Left lobe of liver (tissue), 2 donors: ENCODE measurements at places on chromosomes 11 and 22.

GRCh38 chr11:61744609-61745156, 7.8 kb upstream of the MYRF start:
- DNase-seq: no peak

DNA sequence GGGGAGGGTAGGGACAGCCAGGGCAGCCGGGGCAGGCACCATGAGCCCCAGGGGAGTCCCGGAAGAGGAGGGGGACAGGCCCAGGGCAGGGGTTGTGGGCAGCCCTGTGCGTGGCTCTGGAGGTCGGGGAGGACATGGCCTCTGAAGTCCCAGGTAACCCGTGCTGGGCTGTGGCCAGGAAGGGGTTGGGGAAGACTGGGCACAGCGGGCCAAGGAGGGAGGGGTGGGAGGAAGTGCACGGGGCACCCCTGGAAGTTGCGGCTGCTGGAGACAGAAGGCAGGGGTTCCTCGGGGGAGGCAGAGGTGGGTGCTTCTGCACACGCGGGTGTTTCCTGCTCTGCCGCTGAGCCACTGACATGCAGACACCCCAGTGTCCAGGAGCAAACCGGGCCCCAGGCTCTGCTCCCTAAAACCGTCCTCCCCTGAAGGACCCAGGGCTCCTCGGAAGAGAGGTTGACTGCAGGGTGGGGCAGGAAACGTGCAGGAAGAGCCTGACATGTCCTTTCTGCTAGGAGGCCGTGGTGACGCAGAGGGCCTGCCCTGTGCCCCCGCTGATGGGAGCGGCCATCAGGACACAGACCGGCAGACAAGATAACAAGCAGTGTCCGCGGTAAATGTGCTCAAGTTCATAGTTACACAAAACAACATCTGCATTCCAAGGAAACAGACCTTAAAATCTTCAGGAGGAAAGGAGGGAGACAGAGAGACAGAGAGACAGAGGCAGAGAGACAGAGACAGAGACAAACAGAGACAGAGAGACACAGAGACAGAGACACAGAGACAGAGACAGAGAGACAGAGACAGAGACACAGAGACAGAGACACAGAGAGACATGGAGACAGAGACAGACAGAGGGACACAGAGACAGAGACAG, 5.7 kb downstream of the TNNI2 start:
- DNase-seq: no peak

DNA sequence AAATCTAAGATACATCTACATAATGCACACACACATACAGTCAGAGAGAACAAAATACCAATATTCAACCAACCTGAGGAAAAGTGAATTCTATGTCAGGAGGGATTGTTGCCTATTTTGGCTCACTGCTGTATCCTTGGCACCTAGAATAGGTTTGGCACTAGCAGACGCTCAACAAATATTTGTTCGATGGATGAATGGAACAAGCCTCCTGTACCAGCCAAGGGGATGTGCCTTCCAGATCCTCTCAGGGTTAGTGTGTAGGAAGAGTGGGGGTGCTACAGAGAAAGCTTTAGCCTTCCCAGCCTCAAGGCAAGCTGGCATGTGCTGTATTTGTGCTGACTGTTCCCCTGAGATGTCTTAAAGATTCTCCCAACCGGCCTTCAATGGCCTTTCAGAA, 23.3 kb upstream of the POU2AF1 start:
- peak; percentile 64 for DNase-seq

DNA sequence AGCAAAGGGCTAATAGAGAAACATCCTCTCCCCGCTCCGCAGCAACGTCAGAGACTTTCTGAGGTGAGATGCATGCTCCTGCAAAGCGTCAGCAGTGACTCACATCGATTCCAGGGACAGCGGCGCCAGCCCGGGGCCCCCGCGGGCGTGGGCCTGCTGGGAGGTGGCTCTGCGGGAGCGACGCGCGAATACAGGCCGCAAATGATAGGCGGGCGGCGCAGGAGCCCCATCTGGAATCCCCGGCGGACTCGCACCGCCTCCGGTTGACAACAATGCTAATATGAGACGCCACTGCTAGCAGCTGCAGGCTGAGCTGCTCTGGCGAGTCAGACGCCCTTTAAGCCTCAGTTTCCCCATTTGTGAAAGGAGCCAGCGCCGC, 557 bp downstream of the RANGAP1 start:
- peak; percentile 62 for DNase-seq

DNA sequence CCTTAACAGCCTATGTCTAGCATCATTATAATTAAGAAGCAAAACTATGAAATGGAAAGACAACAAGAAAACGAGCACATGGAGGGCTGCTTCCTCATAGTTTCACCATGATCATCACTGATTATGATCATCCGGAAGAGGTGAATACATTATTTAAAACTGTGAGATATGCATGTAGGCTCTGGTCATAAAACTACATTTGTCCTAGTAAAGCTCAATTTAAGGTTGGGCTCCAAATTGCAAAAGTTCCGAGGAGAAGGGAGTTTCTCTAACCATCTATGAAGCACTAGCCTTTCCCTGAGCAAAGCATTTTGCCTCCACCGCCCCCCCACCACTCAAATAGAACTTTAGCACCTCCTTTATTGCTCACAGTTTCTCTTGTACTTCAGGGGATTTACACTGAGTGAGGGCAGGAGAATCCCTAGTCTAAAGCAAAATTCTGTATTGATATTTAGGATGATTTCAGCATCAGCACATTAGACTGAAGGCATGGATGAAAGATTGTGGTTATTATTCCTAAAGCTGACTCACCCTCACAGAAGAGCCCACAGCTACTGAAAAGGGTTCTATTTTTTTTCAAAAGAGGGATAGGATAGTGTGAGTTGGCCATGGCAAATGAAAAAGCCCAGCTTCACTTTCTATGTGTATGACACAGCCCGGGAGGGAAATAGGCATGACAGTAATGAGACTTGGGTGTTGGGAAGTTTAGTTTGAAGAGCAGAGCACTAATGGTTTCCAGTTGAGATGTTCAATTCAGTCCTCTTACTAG, 203.4 kb downstream of the CADM1 start:
- no peak for DNase-seq

GRCh38 chr11:34313099-34313517, 44.7 kb downstream of the ABTB2 start:
- DNase-seq: peak; percentile 60

DNA sequence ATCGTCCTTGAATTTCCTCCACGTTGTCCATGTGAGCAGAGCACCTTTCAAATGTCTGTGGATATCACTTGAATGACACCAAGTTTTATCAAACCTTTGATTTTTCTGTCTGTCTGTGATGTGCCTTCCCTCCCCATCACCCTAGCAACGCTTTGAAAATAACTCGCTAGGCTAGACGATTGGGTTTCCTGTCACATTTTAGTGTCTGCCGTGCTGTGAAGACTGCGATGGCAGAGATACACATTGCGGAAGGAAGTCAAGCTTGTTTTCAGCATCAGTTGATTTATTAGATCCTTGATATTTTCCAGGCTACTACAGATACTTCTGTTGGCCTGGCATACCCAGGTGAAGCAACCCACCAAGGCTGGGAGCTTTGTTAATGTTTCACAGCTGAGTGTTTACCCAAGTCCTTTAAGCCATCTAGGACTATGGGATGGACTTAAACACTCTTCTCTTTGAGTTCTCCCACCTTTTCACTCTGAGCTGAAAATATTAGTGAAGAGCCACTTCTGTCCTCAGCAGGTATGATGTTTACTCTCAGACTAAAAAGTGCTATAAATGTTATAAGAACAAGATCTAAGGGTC, 93.6 kb upstream of the CD44 start:
- DNase-seq: no peak

DNA sequence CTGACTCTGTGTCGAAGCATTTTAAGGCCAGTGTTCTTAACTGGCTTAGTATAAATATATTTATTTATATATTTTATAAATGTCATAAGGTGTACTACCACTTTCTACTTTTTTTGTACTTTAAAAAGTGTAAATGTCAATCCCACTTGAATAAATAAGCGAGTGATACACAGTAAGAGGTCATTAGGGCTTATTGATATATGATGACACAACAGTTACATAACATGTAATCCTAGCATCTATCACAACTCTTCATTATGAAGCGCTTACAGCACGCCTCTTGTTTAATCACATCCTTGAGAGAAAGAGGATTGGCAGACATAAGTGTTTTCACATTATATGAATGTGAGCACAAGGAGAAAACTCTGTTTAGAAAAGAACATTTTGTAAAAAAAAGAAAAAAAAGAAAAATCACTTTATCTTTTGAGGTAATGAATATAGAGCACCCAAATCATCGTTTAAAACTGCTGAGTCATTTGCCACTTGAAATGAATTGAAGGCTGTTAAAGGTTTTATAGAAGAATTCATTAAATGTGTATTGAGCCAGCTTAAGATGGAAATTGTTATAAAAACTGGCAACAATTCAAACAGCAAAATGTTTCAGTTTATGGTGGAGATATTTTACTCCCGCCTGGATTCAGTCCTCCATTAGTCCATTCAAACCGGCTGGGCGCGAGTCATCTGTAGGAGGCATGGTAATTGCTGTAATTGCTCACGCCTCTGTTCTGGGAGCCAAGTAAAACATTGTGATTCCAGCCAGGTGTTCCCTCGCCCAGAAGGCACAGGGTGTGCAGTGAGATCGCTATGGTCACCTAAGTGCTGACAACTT, 627.3 kb upstream of the KIRREL3 start:
- peak; percentile 83 for DNase-seq

DNA sequence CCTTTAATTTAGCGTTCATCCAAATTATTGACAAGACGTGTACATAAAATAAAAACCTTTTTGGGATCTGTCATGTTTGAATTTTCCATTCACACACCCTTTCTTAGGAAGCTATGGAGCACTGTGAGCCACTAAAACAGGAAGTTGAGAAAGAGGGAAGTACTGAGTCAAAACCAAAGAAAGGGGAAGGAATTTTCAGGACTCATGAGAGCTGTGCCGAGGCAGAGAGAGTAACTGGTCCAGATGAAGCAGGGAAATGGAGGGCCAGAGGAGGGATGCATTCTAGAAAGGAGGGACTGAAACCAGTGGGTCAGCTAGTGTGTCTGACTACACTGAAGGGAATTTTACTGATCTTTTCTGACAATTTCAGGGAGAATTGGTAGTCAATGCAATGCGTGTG, 24.9 kb downstream of the APLP2 start:
- DNase-seq: no peak

- DNase-seq: no peak
These were observed 644 bp downstream of the YPEL4 start for GRCh38 chr11:57648801-57649735.

DNA sequence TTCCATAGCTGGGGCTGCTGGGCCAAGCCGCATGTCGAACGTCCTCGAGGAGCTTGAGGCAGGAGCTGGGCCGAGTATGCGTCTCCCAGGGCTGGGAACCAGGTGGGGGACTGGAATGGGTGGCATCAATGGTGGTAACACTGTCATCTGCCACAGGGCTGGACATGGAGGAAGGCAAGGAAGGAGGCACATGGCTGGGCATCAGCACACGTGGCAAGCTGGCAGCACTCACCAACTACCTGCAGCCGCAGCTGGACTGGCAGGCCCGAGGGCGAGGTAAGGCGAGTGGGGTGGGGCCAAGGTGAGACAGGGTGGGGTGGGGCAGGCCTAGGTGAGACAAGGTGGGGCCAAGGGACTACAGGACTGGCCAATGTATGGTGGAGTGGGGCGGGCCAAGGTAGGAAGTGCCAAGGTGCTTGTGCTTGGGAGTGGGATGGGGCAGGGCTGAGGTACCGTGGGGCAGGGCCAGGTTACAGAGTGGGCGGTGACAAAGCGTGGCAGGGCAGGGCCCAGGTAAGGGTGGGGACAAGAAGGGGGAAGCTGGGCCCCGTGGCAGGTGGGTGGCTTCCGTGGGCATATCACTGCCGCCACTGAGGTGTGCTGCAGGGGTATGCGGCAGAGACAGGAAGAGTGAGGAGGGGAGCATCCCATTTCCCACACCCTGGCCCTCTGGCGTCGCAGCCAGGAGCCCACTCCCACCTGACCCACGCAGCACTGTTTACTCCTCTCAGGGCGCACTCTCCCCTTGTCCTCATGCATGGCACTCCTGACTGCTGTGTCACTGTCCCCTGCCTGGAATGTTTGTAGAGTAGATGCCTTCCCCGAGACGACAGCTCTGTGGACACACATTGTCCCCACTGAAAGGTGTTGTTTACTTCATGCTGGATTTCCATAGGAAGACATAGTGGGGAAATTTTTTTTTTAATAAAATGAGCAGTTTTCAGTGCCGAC, 27.5 kb upstream of the DGCR8 start:
- DNase-seq: no peak

- no peak for DNase-seq
These were observed at the start of gene THY1 for GRCh38 chr11:119422809-119423508. Gene THY1, minus strand, starts transcription at chr11:119423172. Its CDS starts 2,267 bp downstream, at chr11:119420905.

DNA sequence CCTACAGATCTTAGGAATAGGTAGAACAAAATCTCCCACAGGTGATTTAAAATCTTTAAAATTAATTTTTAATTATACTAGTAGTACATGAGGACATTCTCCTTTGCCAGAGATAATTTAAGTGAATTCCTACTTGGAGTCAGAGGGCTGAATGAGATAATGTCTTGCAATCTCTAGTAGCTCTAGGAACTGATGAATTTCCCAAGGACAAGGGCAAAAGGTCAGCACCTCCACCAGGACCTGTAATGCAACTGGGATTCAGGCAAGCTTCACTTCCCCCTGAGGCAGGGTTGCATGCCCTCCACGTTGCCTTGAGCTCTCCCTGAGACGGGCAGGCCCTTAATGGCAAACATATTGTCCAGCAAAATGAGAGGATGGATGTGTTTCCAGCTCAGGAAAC, 330.3 kb upstream of the PITPNB start:
- DNase-seq: no peak

- no peak for DNase-seq
These were observed 64.7 kb upstream of the RRAS2 start for GRCh38 chr11:14423633-14424032.

- DNase-seq: no peak
These were observed 147.7 kb downstream of the CACNA1I start for GRCh38 chr22:39718206-39718605.

GRCh38 chr11:11733246-11733747, 108.5 kb upstream of the USP47 start:
- no peak for DNase-seq

GRCh38 chr22:30694171-30694639, 469 bp upstream of the OSBP2 start:
- DNase-seq: peak; percentile 76

DNA sequence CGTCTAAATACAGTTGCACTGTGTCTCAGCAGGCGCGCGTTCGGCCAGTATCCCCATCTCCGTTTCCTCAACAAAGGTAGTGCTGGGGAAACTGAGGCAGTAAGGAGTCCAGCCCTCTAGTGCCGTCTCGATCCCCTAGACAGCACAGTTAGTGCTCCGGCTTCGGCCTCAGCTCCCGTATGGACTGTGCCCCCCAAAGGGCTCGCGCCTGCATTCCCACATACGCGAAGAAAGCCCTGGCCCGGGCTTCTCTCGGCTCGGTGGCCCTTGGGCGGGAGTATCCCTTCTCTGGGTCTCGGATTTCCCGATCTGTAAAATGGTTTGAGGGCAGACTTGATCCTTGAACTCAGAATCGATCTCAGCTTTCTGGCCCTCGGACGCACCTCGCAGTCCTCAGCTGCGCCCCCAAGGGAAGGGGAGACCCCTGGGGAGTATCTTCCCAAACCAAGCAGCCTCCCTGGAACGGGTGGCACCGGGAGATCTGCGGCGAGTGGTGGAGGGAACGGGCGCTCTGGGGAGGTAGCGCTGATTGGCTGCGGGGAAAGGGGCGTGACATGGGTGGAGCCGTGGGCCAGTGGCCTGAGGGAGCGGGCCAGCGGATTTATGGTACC, 759 bp upstream of the PEX16 start:
- peak; percentile 90 for DNase-seq

- peak; percentile 16 for DNase-seq
These were observed 81.4 kb downstream of the TRIM29 start for GRCh38 chr11:120056301-120057027.

GRCh38 chr11:125404811-125405790, 91.0 kb downstream of the FEZ1 start:
- DNase-seq: peak; percentile 63

- no peak for DNase-seq
These were observed 120.6 kb downstream of the CHST1 start for GRCh38 chr11:45544826-45545225.
